ENCODE measurements at places on chromosomes 7 and 10.

- DNase-seq: no peak
These were observed 86.4 kb downstream of the VPS41 start for GRCh38 chr7:38822549-38822948.

DNA sequence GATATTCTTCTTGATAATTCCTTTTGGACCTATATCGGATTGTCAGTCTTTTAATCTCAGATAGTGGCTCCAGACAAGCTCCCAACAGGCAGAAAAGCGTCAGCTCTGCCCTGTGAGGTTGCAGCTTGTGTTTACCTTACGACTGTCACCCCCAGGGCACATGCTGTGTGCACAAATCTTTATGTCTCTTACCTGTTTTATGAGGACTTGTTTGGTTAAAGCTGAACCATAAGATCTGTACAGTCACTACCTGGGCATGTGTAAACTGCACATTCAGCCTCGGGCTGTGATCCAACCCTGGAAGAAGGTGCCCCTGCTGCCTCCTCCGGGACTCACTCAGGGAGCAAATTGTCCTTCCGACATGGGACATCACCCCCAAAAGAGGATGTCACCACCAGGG lies 119.8 kb downstream of the GALNT17 start:
- no peak for DNase-seq

GRCh38 chr7:97090761-97091353 lies 26.6 kb upstream of the SDHAF3 start:
- no peak for DNase-seq

DNA sequence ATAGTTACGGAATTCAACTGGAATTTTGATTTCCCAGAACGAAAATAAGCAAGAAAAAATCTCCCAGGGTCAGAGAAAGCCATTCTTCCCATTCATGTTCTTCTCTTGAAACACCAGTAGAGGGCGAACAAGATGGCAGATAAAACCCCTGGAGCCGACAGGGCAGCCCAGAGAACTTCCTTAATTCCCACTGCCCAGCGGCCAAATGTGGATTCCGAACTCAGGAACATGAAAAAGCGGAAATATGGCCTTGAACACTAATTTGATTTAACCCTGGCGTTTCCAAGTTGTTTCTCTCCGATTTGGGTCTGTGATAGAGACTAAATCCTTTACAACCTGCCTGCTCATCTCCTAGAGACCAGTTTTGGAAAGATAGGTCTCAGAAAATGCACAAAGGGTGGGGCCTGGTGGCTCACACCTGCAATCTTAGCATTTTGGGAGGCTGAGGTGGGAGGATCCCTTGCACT lies 100.7 kb upstream of the WAC start:
- no peak for DNase-seq

- no peak for DNase-seq
These were observed 122.2 kb downstream of the ANKRD7 start for GRCh38 chr7:118346748-118347147.

Measured in GM12864 (cell line).